ENCODE measurements at places on chromosomes 12 and 14.

- no peak for DNase-seq
These were observed 16.9 kb upstream of the GXYLT1 start for GRCh38 chr12:42161529-42161928.

DNA sequence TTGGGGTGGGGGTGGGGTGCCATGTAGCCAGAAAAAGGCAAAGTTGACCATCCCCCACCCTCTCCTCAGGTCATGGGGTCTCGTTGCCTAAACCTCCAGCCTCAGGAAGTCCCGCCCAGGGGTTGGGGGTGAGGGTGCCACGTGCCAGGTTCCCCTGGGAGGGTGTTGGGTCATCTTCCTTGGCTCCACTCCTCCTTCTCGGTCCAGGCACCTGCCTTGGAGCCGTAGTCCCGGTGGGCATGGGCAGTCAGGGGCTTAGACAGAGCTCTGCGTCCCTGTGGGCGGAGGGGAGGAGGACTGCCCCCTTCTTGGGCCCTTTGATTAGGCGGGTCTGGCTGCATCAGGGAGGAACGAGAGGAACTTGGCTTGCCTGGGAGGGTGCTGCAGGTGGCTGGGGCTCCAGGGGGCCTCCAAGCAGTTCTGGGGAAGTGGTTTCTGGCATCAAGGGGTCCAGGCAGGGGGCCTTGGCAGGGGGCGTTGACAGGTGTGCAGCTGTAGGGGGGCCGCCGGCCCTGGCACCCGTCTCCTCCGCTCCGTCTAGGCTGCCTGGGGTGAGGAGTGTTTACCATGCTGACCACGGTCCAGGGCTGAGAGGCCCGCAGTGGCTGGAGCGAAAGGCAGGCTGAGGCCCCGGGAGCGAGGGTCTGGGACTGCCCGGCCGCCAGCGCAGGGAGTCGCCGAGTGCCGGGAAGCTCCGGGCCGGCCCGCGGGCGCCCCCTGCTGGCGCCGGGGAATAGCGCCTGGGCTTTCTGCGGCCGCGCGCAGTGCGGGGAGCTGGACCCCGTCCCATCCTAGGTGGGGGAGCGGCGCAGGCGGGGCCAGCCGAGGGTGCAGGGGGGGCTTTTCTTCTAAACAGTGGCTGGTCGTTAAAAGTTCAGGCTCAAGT lies 7.9 kb downstream of the SETD1B start:
- DNase-seq: peak; percentile 88

DNA sequence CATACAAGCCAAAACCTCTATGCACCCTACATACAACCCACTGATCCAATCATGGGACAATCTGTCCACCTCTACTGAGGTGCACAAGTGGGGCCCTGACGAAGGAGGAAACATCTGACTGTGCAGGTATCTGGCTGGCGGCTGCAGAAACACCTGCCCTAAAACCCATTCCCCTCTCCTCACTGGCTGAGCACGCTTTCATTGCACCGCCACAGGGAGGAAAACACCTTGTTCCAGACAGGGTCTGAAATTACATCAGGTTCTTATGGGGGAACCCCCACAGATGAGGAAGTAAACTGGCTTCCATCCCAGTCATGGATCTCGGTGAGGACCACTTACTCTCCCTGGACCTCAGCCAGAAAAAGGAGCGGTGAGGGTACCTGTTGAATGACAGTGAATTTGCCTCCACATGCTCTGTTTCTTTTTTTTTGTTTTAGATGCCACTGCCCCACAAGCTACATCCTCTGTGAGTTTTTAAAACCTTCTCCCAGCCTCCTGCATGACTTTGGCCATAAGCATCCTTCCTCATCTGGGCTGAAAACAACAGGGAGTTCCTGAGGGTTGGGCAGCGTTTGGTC lies 23.8 kb upstream of the DGLUCY start:
- DNase-seq: no peak

- no peak for DNase-seq
These were observed 213.4 kb upstream of the EGLN3 start for GRCh38 chr14:34164162-34164864.

DNA sequence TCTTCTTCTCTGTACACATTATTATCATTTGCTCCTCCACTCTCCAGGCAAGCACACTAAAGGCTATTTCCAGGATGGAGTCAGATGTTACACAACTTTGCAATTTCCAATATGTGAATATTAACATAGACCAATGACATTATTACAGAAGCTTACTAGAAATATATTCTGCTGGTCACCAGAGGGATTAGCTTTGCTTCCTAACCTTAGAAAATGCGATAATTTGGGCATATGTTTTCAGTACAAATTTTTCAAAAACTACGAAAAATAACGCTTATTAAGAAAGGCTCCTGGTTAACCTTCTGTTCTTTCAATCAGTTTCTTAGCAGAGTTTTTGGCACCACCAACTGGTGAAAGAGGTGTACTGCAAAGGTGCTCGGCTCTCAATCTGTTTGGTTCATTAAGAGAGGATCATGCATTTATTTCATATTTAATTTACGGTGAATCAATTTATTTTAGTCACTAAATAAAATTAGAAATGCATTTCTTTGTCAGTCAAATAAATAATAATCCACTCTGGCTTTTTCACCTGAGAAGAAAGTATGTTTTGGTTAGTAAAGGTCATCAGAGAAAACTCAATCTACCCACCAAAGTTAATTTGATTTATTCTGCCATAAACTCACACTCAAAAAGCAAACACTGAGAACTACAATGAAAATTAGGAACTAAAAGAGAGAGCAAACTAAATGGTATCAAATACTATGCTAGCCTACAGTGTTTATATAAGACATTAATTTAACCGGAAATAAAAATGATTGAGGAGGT lies 39.2 kb downstream of the EFCAB11 start:
- no peak for DNase-seq

- peak; percentile 88 for DNase-seq
These were observed 101.9 kb upstream of the SFSWAP start for GRCh38 chr12:131608740-131609690.

GRCh38 chr12:130127532-130127911 lies 34.7 kb upstream of the FZD10 start:
- no peak for DNase-seq

- DNase-seq: no peak
These were observed 15.9 kb downstream of the PPP1CC start for GRCh38 chr12:110726708-110727369.

- no peak for DNase-seq
These were observed 31.1 kb upstream of the MAP1LC3B2 start for GRCh38 chr12:116528065-116528464.

GRCh38 chr14:91521061-91521640 lies 11.0 kb upstream of the PPP4R3A start:
- no peak for DNase-seq

DNA sequence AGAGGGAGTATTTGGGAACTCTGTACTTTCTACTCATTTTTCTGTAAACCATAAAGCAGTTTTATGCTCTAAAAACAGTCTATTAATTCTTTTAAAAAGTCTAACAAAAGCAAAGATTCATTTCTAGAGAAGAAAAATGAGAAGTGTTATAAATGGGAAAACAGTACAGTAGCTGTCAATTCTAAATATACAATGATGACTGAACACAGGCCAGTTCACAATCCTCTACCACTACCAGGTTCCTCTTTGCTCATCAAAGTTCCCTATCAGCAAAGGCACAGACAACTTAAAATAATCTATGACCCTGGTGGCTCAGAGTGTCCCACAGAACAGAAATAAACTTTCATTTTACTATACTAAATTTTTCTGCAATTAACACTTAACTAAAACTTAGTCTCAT lies 12.5 kb downstream of the NAA25 start:
- DNase-seq: no peak

DNA sequence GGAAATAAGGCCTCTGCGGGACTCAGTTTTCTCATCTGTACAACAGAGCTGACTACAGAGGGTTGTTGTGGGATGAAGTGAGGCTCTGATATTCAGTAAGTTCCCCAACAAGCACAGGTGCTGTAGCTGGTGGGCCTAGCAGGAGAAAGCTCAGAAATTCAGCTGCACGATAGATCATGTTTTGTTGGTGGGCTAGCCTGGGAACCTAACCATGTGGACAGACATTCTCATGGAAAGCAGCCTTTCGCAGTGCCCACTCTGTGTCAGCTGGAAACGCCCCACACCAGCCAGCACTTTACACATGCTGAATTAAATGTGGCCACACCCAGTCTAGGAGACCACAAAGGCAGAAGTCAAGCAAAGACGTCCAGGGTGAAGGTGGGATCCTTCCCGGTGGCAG lies 16.1 kb downstream of the PITPNM2 start:
- no peak for DNase-seq

Measured in H54 (cell line).